Activated CD4-positive, alpha-beta memory T cell treated with anti-CD3 and anti-CD28 coated beads, Interleukin-2, amount 10 ng/mL, durations not matched to agents 7 days and 5 days (primary cell): ENCODE measurements at places on chromosomes 12 and 14. TPM values are rescaled to one million over a fixed set of nuclear protein-coding genes. Genes with fewer than 3 reads are reported as not detected.

Gene MRPL42
- 58.0 TPM for total RNA-seq

Gene DACT1
- total RNA-seq = 0.93 TPM

Gene METAP2
- total RNA-seq = 71.5 TPM

Gene MRPL51
- total RNA-seq = 204 TPM

Gene DAO
- not detected for total RNA-seq

Gene MTERF2
- 5.5 TPM for total RNA-seq

Gene RAB15
- total RNA-seq = 1.5 TPM

GRCh38 chr14:23117371-23118020 is 1.6 kb downstream of the CEBPE start:
- DNase-seq = no peak
- H3K4me1 ChIP-seq = peaks cover 47% of the 10 kb centered on the region
- no peak overlapping the region for H3K4me3 ChIP-seq
- H3K27me3 ChIP-seq = peaks cover 4% of the 10 kb centered on the region

DNA sequence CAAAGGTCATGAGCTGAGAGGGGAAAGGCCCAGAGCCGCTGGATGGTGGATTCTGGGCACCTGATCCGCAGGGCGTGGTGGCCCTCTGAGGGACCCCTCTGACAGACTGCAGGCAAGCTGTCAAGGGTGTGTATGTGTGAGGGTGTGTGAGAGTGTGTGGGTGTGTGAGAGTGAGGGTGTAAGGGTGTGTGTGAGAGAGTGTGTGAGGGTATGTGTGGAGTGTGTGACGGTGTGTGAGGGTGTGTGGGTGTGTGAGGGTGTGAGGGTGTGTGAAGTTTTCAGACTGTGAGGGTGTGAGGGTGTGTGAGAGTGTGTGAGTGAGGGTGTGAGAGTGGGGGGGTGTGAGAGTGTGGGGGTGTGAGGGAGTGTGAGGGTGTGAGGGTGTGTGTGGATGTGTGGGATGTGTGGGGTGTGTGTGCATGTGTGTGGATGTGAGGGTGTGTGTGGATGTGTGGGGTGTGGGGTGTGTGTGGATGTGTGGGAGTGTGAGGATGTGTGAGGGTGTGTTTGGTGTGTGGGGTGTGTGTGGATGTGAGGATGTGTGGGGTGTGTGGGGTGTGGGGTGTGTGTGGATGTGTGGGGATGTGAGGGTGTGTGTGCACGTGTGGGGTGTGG is 156.7 kb downstream of the TMEM121 start:
- no peaks in the 10 kb centered on the region for H3K27me3 ChIP-seq
- DNase-seq = no peak
- H3K4me3 ChIP-seq = no peak overlapping the region
- H3K4me1 ChIP-seq = no peaks in the 10 kb centered on the region
- no peak overlapping the region for H3K27ac ChIP-seq

- H3K36me3 ChIP-seq = no peaks in the 10 kb centered on the region
- H3K27me3 ChIP-seq = no peaks in the 10 kb centered on the region
- no peak overlapping the region for H3K27ac ChIP-seq
- H3K4me1 ChIP-seq = no peaks in the 10 kb centered on the region
- DNase-seq = no peak
Measured at GRCh38 chr14:84112589-84112988, 1417.4 kb upstream of the FLRT2 start.

- H3K36me3 ChIP-seq = no peaks in the 10 kb centered on the region
- peak overlapping the region; percentile 54 for H3K4me3 ChIP-seq
- peaks cover 11% of the 10 kb centered on the region for H3K4me1 ChIP-seq
- DNase-seq = no peak
- H3K27me3 ChIP-seq = peaks cover 46% of the 10 kb centered on the region
Measured at GRCh38 chr12:29782285-29782870, 1.4 kb downstream of the TMTC1 start.

- H3K4me1 ChIP-seq = peaks cover 10% of the 10 kb centered on the region
- DNase-seq = no peak
- no peak overlapping the region for H3K27ac ChIP-seq
- peaks cover 57% of the 10 kb centered on the region for H3K36me3 ChIP-seq
- no peak overlapping the region for H3K4me3 ChIP-seq
Measured at GRCh38 chr14:103657471-103657870, 28.5 kb downstream of the KLC1 start.

DNA sequence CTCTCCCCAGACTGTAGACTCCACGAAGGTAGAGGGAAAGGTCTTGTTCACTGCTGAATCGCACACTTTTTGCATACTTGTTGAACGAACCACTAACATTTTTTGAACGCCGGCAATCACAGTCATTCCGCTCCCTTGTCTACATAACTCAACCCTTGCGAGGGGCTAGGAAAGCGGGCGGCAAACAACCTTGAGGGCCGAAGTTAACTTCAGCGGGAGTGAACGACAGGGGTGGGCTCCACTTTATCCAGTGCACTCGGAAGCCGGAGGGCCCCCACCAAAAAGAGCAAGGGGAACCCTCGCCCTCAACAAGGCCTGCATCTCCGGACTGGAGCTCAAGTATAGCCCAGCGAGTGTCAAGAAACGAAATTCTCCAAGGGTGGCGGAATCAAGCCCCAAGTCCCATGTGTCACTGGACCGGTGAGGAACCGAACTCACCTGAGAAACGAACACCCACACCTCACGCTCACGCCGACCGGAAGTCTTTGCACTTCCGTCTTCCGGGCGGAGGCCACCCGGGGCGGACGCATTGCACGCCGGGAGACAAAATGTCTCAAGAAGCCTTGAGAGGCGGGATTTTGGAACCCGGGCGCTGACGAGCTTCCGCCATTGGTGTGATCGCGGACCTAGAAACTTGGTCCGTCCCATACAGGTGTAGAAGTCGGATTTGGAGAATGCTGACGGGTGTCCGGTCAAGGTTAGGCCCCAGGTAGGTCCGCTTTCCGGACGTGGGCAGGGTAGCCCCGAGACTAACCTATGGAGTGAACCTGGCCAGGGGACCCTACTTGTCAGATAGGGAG is at the start of gene LLPH:
TSS of gene LLPH (minus strand) at position 484 of the 800 bp plus-strand sequence. CDS start 1,644 bp downstream, outside the sequence.
- peak within 1 kb of the TSS; percentile 94 for H3K27ac ChIP-seq
- DNase-seq = peak; percentile 94
- H3K4me1 ChIP-seq = peaks cover 67% of the 10 kb centered on the region
- H3K36me3 ChIP-seq = peaks cover 52% of the 10 kb centered on the region
- peak within 1 kb of the TSS; percentile 97 for H3K4me3 ChIP-seq

GRCh38 chr12:88266806-88267360 is 124.8 kb downstream of the TMTC3 start:
- H3K36me3 ChIP-seq = no peaks in the 10 kb centered on the region
- H3K27me3 ChIP-seq = no peaks in the 10 kb centered on the region
- H3K4me1 ChIP-seq = no peaks in the 10 kb centered on the region
- no peak overlapping the region for H3K4me3 ChIP-seq

DNA sequence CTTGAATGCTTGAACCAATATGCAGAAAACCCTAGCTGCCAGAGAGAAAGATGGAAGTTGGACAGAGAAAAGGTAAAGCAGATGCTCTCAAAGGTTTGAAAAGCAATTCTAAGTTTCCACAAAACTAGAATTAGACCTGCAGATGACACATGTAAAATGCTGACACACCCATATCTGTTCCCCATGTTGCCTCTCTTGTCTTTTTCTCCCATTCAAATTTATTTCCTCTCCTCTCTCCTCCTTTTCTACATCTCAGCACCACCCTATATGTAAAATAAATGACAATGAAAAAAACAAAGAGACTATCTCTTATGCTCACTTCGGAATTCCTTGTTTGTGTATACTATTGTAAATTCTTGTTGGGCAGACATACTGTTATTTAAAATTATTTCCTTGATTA is 75.5 kb upstream of the PLEKHA5 start:
- DNase-seq = no peak
- no peak overlapping the region for H3K27ac ChIP-seq
- H3K27me3 ChIP-seq = peaks cover 7% of the 10 kb centered on the region
- H3K4me1 ChIP-seq = peaks cover 1% of the 10 kb centered on the region

GRCh38 chr12:119704065-119704747 is 36.3 kb downstream of the PRKAB1 start:
- H3K27ac ChIP-seq = no peak overlapping the region
- H3K4me1 ChIP-seq = no peaks in the 10 kb centered on the region
- no peak for DNase-seq
- H3K4me3 ChIP-seq = no peak overlapping the region

GRCh38 chr12:47280543-47281300 is 201.0 kb upstream of the AMIGO2 start:
- no peak overlapping the region for H3K4me3 ChIP-seq
- no peak for DNase-seq
- no peak overlapping the region for H3K27ac ChIP-seq
- no peaks in the 10 kb centered on the region for H3K36me3 ChIP-seq

DNA sequence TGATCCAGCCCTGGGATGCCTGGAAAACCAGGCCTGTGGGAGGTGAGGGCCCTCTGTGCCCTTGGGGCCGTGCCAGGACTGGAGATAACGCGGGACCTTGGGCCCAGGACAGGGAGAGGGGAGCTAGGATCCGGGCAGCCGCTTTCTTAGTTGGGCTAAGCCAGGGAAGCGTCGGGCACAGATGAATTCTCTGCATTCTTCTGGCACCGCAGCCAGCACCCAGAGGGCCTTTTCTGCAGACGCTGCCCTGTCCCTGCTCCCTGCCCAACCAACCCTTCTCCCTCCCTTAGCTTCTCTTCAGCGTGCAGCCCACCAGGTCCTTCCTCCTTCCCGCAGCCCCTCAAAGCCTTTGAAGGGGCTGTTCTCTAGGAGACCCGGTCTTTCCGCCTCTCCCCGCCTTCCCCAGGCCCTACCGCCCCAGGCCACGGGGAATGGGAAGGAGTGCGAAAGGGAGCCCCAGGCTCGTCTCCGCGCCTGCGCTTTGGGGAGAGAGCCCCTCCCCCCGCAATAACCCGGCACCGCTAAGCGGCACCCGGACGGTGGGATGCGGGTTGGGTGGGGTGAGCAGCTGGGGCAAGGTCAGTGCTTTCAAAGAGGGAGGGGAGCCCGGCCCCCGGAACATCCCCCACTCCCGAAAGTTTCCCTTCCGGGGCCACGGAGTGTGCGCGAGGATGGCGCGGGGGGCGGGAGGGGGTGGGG is 663 bp downstream of the NCKAP5L start:
- H3K4me3 ChIP-seq = peak overlapping the region; percentile 49
- H3K36me3 ChIP-seq = no peaks in the 10 kb centered on the region
- peaks cover 15% of the 10 kb centered on the region for H3K4me1 ChIP-seq
- no peak overlapping the region for H3K27ac ChIP-seq
- peak; percentile 25 for DNase-seq

- H3K4me3 ChIP-seq = no peak overlapping the region
- H3K36me3 ChIP-seq = no peaks in the 10 kb centered on the region
- H3K27ac ChIP-seq = no peak overlapping the region
- H3K27me3 ChIP-seq = peaks cover 10% of the 10 kb centered on the region
Measured at GRCh38 chr12:120292411-120292660, 633 bp upstream of the RNU4-2 start.

DNA sequence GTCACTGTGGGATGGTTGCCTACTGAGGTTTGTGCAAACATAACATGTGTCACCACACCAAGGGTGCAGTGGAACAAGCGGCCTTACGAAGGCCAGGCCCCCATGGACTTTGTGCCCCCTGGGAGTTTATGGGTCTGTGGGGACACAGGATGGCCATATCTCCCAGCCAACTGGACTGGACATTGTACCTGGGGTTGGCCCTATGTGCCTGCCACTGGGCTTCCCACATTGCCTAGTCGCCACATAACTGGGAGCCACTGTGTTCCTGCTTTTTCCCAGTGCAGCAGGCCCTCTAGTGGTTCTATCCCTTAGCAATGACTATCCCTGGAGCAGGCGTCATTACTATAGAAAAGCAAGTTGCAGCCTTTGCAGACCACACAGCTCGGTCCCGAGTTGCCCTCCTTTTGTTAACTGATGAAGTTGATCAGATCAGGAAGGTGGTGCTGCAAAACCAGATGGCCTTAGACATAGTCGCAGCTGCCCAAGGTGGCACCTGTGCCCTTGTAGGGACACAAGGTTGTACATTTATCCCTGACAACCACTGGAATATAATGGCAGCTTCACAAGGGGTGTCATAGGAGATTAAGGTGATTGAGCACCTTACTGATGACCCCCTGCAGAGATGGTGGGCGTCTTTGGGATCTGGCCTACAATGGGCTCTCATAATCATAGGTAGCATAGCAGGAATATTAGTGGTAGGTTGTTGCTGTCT is 15.2 kb upstream of the RNASE12 start:
- no peak for DNase-seq
- H3K27ac ChIP-seq = no peak overlapping the region
- no peaks in the 10 kb centered on the region for H3K36me3 ChIP-seq
- no peak overlapping the region for H3K4me3 ChIP-seq
- H3K27me3 ChIP-seq = no peaks in the 10 kb centered on the region
- H3K4me1 ChIP-seq = peaks cover 10% of the 10 kb centered on the region

DNA sequence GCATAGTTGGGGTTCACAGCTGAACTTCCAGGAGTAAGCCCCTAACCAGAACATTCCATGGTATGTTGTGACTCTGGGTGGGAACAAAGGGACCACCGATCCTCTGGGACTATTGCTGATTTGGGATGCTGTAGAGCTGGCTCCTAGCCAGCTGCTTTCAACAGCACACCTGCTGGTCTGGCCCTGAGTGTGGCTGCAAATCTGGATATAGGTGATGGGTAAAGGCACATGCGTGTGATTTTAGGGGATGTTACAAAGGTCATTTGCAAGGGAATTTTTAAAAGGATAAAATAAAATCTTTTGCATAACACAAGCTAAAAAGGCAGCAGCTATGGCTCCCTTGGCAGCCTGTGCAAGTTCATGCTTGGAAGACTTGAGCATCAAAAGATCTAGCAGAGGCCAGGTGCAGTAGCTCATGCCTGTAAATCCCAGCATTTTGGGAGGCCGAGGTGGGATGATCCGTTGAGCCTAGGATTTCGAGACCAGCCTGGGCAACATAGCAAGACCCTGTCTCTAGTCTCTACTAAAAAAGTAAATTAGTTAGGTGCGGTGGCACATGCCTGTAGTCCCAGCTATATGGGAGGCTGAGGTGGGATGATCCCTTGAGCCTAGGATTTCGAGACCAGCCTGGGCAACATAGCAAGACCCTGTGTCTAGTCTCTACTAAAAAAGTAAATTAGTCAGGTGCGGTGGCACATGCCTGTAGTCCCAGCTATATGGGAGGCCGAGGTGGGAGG is 1.6 kb downstream of the ALDH2 start:
- H3K4me3 ChIP-seq = no peak overlapping the region
- H3K4me1 ChIP-seq = peaks cover 14% of the 10 kb centered on the region
- no peak overlapping the region for H3K27ac ChIP-seq
- no peak for DNase-seq

DNA sequence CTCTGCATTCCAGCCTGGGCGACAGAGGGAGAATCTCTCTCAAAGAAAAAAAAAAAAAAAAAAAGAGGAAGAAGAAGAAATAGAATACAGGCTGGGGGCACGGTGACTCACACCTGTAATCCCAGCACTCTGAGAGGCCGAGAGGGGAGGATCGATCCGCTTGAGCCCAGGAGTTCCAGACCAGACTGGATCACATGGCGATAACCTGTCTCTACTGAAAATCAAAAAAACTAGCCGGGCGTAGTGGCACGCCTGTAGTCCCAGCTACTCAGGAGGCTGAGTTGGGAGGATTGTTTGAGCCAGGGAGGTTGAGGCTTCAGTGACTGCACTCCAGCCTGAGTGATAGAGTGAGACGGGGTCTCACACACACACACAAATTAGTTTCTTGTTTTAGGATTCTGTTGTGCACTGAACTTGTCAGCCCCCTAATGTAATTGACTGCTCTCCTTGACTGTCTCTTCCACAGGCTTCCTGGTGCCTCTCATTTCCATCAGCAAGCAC is 963 bp upstream of the TINF2 start:
- peak overlapping the region; percentile 96 for H3K27ac ChIP-seq
- H3K4me1 ChIP-seq = peaks cover 58% of the 10 kb centered on the region
- H3K27me3 ChIP-seq = no peaks in the 10 kb centered on the region
- peak overlapping the region; percentile 89 for H3K4me3 ChIP-seq

- H3K27ac ChIP-seq = no peak overlapping the region
- no peak overlapping the region for H3K4me3 ChIP-seq
- no peak for DNase-seq
- no peaks in the 10 kb centered on the region for H3K4me1 ChIP-seq
- H3K27me3 ChIP-seq = peaks cover 13% of the 10 kb centered on the region
Measured at GRCh38 chr12:2409656-2410265, 357.0 kb downstream of the CACNA1C start.
